Cardiac fibroblast (primary cell): ENCODE measurements at places on chromosomes 7 and 10.

GRCh38 chr10:61951144-61951483, 49.6 kb downstream of the ARID5B start:
- DNase-seq = no peak

DNA sequence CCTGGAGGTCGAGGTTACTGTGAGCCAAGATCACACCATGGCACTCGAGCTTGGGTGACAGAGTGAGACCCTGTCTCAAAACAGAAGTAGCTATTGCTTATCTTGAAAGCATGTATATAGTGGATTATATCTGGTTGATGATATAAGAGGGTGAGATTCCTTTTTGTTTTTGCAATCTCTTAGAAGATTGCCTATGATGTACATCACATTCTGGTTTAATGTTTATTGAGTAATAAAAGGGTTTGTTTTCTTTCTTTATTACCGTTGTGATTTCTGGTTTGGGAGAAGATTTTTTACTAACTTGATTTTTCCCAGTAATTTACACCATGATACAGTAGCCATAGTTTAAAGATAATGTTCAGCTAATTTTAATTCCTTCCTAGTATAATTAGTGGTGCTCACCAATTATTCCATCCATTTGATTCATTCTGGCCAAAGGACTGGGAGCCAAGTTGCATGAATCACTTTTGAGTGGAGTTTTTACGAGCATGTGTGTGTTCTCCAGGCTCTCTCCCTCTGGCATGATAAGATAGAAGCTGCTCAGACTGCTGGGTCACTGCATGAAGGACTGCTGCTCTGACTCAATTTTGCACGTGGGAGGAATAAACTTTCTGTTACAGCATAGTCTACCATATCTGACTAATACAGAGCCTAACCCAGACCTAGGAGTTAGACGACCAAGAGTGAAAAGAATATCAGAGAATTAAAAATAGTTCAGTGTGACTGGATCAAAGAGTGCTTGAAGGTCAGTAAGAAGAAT, 13.5 kb upstream of the TSPAN13 start:
- DNase-seq = peak; percentile 94

DNA sequence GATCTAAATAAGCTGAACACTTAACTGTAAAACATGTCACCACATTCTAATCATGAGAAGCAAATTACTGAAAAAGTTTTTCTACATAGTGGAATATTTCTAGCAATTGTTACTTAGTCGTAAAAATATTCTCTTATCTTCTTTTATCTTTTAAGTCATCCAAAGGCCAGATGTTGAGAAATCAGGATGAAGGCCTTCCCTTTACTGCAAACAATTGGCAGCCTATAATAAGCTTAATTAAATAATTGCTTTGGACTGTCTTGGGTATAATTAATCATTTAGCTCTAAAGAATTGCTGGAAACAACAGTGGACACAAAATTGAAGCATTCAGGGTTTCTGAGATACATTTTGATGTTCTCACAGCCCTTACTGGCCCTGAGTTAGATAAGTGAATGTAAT, 226.5 kb downstream of the FANK1 start:
- DNase-seq = no peak

DNA sequence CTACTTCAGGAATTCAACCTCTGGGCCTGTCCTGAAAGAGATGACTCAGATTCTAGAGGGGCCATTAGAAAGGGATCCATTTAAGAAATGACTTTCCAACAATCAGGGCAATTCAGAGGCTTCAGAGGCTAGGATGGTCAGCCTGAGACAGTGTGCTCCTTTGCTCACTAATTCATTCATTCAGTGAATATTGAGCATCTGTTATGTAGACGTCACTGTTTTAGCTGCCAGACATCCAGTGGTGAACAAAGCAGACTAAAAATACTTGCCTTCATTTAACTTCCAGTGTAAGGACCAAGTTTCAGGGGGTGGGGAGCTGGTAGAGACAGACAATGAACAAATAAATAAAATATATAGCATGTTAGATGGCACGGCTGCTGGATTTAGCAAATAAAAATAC, 1.6 kb downstream of the KIAA1217 start:
- peak; percentile 41 for DNase-seq

GRCh38 chr7:141460781-141461715, 90.2 kb upstream of the AGK start:
- no peak for DNase-seq

DNA sequence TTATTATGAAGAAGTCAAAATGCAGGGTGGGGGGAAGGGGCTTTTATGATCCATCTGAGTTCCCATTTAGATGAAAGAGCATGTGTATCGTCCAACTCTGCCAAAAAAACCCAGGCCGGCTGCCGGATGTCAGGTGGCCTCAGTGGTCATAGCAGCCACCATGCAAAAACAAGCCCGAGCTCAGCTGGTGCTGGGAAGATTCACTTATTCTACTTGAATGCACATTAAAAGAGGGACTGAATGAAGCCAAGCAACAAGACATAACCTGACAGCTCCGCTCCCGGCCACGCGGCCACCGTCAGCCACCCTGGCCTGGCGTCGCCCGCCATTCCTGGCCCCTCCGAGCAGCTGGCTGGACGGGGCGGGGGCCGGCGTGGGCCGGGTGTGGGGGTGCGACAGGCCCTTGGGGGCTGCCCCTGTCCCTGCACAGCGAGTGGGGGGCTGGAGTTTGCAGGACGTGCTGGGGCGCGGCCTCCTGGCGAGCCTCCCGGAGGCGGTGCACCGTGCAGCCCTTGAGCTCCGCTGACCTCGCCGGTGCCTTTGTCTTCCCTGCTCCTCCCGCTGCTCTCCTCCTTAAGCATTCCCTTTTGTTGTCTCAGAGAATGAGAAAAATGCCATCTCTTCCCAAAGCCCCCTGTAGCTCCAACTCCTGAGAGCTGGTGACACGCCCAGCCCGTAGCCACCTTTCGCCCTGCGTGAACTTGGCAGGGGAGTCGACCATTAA, 67.8 kb downstream of the EBF3 start:
- no peak for DNase-seq

GRCh38 chr7:68679459-68680234, 918.6 kb upstream of the AUTS2 start:
- DNase-seq = no peak

DNA sequence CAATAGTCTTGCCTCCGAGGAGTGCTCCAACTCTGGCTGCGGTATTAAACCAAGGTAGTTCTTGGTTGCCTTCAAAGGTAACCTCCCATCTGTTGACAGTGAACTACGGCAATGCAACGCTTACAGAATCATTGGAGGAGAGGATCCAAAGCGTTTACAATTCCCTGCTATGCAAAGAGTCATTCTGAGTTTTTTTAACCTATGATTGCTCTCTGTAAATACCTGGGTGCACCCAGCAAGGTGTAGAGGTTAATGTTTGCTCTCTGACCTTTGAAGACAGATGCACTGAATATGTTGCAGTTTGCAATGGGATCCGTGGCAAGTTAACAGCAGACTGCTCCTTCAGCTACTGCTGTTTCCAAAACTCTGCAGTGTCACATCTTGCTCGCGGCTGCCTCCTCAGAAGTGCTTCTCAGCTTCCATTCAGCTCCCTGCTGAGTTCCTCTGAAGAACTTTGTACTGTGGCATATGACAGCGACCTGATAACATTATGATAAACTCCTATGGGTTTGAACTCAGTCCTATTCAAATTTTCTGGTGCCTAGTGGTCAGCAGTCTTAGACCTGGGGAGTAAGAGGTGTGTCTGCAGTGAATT, 29.0 kb downstream of the KIAA1217 start:
- no peak for DNase-seq

- peak; percentile 2 for DNase-seq
These were observed 1200.3 kb upstream of the LRRN3 start for GRCh38 chr7:109890622-109891021.

- DNase-seq = peak; percentile 53
These were observed 346.8 kb upstream of the NFE2L3 start for GRCh38 chr7:25805027-25805687.

GRCh38 chr7:44347546-44348114, 22.2 kb upstream of the CAMK2B start:
- DNase-seq = peak; percentile 42

GRCh38 chr10:112230325-112230988, 46.9 kb upstream of the GPAM start:
- no peak for DNase-seq

DNA sequence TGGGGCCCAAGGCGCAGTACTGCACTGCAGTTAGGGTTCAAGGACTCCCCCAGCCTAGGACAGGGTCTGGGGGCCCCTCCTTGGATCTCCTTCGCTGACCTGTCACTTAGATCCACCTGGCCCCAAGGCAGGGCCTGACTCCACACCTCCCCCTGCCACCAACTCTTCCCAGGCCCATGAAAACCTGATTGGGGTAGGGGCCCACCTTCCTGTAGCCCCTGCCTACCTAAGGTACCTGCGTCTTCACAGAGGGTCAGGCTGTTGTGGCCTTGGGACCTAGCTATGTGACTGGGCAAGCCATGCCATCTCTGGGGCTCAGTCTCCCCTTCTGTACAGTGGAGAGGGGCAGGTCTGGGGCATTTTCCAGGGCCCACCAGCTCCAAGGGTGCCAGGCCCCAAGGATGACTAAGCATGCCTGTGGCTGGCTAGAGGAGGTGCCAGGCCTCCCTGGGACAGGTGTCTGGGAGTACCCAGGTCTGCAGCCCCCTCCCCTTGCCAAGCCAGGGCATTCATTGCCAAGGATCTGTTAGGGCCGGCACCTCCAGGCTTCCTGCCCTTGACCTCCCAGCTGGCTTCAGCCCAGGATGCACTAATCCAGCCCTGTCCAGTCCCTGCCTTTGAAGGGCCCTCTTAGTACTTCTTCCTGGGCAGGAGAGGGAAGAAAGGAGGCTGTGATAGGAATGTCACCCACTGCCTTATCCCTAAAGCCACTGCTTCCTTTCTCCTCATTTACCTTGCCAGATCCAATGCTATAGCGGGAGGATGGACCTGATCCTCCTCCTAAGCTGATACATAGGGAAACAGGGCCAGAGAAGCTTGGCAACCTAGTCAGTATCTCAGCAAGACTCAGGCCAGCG, 1.3 kb downstream of the LIMK1 start:
- DNase-seq = no peak

DNA sequence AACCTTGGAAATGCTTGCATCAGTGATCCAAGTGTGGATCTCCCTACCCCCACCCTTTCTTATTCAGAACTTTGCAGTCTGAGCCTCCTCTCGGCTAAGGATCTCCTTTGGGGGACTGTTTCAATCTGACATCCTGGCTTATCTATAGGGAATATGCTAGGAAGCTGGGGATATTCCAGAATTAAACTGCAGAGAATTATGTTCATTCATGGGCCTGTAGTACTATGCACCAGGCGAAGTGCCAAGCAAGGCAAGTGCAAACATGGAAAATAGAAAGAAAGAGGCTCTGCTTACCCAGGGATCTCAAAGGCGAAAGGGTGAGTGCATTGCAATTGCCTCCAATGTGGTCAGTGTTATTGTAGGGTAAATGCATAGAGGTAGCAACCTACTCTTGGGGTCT, 96.5 kb downstream of the CACNB2 start:
- DNase-seq = no peak

DNA sequence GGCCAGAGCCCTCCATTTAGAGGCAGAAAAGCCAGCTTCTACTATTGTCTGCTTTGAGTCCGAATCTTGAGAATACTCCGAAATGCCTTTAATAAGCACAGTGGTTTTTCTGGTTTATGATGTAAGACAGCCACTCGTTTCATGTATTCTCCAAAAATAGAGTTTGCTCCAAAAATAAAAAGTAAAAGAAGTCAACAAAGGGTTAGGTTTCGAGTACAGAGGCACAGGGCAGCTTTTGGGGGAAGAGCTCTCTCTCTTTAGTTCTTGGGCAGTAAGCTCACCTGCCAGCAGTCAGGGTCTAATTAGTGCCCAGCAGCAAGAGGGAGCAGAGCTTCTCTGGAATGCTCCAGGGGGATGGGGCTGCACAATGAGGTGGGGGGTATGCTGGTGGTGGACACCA, 20.2 kb downstream of the CREB3L2 start:
- DNase-seq = no peak

DNA sequence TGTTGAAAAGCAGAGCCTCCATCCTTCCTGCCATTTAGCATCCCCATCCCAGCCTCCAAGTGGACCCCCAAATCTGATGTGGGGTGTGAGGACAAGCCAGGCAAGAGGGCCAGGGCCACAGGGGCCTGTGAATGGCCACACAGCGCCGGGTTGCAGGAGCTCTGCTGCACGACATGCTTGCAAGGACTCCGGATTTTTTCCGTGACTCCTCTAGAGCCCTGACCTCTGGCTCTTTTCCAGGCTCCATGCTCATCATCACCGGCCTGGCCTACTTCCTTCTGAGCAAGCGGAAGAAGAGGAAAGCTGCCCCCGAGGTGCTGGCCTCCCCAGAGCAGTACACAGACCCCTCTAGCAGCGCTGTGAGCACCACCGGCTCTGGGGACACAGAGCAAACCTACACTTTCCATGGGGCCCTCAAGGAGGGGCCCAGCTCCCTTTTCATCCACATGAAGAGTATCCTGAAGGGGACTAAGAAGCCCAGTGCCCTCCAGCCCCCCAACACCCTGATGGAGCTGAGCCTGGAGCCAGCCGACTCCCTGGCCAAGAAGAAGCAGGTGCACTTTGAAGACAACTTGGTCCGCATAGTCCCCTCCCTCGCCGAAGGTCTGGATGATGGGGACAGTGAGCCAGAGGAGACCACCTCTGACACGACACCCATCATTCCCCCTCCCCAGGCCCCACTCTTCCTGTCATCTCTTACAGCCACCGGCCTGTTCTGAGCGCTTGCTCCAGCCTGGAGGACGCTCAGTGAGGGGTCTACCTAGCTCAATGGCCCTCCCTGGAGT, 23.5 kb downstream of the TMEM72 start:
- no peak for DNase-seq

- DNase-seq = no peak
These were observed 37.1 kb downstream of the PRKCQ start for GRCh38 chr10:6542999-6543430.

- no peak for DNase-seq
These were observed 152.7 kb upstream of the PCBD1 start for GRCh38 chr10:71040846-71041605.

DNA sequence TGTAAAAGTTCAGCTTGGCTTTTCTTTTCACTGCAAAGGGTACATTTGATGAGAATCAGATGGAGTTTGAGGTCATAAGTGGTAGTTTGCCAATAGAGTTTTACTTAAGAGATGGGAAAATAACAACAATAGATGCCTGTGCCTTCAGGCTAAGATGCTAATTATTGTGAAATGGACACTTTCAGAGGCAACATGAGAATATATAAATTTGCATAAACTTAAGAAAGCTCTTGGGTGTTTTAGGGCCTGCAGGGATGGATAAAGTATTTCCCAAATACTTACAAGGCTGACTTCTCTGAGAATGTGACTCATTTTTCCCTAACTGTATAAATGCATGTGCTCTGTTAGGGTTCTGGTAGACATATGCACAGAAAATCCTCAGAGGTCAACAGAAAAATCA, 200.3 kb upstream of the SVIL start:
- no peak for DNase-seq

DNA sequence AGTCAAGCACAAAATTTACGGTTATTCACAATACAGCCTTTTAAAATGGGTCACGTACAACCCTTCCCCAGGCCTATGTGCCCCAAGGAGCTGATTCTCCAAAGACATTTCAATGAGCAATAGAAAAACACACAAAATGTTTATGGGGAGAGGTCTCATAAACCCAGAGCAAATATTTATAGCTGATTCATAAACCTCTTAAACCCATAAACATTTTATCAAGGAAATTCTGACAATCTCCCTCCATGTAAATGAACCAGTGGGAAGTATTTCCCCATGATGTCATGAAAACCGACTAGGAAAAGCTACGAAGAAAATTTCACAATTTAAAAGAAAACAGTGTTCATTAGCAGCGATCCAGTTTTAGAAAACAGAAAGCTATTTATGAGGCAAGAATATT, 36.0 kb downstream of the SFMBT2 start:
- DNase-seq = no peak

- no peak for DNase-seq
These were observed 37.1 kb downstream of the GPR26 start for GRCh38 chr10:123703195-123703790.
